ENCODE measurements at places on chromosomes 7 and 10.

GRCh38 chr10:119401671-119402395 is 140.7 kb downstream of the RGS10 start:
- DNase-seq = peak; percentile 95

DNA sequence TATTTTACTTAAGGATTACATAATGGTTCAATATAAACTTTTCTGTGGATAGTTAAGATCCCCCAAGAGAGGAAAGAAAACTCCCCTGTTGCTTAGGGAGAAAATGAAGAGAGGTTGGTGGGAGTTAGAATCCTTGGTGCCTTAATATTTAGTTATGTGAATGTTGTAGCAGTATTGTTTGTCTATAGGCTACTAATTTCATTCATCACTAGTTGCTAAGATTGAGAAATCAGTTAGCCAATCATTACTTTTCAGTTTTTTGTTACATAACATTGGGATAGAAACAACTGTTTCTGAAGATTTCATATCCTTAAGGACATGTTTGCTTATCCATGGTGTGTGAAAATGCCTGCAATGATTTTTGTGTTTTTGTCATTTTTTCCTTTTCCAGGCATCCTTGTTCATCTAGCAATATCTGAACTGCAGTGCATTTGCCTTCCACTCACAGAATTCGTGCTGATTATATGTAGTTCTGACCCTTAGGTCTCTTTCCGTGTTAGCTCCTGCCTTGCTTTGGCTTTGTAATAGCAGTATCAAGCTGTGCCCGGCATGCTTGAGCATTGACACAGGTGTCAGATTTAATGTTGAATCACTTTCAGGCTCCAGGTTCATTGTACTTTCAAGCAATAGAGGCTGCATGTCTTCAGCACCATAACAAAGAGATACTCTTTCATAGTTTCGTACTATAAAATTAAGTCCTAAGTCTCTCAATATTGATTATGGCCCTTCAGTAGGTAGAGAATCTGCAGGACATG is 85.0 kb downstream of the PODXL start:
- no peak for DNase-seq

GRCh38 chr7:137850571-137850970 is 3.8 kb upstream of the DGKI start:
- no peak for DNase-seq

- peak; percentile 12 for DNase-seq
Measured at GRCh38 chr10:125174360-125174759, 14.0 kb upstream of the CTBP2 start.

DNA sequence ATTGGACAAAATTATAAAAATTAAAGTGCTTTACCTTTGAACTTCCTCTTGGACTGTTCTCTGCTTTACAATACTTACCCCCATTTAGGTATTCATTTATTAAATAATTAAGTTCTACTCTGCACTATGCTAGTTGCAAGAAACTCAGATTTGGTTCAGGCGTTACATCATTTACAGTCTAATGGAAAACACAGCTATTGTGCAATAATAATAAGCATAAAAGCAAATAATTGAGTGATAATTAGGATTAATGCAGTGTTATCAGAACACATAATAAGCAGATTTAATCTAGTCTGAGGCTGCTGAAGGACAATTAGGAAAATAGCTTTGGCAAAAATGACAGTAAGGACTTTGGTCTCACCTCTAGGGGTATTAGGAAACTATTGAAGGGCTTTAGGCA is 493.2 kb upstream of the ADARB2 start:
- no peak for DNase-seq

DNA sequence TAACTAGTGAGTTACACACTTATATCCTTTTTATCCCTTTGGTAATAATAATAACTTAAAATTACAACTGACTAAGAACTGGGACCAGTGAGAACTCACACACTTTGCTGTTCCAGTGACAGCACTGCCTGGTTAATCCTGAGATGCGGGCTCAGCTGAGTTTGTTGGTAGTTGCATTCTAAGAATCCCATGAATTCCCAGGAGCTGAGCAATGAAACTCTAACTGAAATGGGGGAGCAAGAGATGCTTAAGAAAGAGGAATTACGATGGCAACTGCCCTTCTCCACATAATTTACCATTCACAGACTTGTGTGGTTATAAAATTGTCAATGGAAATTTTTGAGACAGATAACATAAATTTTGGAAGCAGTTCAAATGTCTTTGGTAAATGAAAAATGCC is 659.4 kb downstream of the MAGI2 start:
- no peak for DNase-seq

DNA sequence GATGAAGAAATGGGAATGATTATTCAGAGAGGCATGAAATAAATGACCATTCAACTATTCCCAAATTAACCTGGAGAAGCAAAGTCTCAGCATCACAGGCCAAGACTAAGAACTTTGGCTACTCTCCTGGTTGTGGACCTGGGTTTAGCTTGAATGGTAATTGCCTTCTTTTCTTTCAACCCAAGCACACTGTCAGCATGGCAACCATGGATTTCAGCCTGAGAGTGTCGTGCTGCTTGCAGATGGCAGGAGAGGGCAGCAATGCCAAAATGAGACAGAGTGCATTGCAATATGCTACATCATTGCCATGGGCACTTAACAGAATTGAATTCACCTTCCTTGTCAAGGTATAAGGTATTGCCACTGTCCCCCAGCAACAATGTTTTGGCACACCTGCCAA is 767.2 kb downstream of the REEP3 start:
- no peak for DNase-seq

DNA sequence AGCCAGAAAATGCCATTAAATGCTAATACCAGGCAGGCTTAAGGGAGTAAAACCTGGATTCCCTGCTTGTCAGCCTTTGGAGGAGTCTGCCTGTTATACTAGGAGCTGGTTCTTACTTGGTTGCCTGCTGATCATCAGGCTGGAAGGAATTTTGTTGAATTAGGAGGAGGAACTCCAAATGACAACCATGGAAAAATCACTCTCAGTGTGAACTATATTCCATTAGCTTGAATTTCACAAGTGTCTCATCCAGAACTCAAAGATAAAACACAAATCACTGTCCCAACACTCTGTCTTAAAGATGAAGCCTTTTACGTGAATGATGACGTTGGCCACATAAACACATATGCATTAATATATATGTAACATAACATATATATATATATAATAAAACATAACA is 238.9 kb upstream of the PLXDC2 start:
- DNase-seq = no peak

- peak; percentile 31 for DNase-seq
Measured at GRCh38 chr7:74199551-74200355, 10.1 kb upstream of the LAT2 start.

GRCh38 chr7:140506788-140507464 is 27.6 kb upstream of the MKRN1 start:
- peak; percentile 2 for DNase-seq

DNA sequence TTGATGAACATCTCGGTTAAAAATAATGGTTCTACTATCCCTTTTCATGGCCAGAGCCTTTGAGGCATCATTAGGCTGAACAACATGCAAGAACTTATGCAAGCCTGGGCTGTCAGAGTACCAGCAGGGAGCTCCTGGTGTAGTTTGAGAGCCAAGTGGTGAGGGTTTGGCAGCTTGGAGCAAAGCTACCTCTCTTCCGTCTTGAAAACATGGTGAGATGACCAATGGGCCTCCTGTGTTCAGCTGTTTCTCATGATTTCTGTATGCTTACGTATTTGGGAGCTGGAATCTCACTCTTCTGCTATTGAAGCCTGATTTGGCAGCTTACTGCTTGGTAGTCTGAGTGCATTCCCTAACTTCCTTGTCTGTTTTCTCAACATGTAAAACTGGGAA is 150.4 kb downstream of the CXCL12 start:
- no peak for DNase-seq

DNA sequence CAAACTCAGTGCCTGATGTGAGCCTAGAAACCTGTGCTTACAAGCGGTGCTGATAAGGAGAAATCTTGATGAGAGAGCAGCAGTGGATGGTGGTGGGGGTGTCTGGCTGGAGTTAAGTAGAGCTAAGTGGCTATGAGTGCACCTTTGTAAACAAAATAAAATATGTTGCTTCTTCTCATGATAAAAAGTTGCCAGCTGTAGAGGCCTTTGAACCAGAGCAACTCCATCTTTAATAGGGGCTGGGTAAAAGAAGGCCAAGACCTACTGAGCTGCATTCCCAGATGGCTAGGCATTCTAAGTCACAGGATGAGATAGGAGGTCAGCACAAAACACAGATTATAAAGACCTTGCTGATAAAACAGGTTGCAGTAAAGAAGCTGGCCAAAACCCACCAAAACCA is 107.6 kb upstream of the FAM3C start:
- no peak for DNase-seq

DNA sequence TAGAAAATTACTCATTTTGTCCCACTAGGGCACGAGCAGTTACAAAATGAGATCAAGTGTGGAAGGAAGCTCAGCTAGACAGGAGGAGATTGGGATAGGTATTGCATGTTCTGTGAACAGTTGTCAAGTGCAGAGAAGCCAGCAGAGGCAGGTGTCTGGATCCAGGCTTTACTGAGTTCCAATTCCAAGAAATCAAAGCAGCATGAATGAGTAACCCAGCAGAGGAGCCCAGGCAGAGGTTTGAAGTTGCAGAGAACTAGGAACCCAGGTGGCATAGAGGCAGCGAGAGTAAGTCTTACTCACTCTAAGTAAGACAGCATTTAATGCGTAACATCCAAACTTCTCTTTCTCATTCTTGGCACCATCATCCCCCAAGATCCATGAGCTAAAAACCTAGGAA is 11.8 kb downstream of the MRC1 start:
- DNase-seq = no peak

DNA sequence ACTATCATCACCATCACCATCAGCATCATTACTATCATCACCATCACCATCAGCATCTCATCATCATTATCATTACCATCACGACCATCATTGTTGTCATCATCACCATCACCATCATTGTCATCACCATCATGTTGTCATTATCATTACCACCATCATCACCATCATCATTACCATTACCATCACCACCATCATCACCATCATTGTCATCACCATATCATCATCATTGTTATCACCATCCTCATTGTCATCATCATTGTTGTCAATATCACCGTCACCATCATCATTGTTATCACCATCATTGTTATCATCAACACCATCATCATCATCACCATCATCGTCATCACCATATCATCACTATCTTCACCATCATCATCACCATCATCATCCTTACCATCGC is 124.3 kb downstream of the PTPRN2 start:
- no peak for DNase-seq

DNA sequence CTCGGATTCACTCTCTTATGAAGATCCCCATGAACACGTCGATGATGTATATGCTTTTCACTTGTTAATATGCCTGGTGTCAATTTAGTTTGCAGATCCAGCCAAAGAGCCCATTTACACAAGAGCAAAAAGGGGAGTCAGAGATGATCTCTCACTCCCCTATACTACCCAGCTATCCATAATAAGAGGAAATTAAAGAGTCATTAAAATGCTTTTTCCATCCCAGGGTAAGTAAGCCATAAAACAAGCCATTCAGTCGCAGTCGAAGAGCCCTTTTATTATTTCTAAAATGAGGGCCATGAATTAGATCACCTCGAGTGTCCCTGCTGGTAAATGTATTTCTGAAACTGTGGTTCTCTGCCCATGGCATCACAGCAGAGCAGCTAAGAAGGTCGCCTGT is 41.2 kb downstream of the CHCHD3 start:
- DNase-seq = no peak

DNA sequence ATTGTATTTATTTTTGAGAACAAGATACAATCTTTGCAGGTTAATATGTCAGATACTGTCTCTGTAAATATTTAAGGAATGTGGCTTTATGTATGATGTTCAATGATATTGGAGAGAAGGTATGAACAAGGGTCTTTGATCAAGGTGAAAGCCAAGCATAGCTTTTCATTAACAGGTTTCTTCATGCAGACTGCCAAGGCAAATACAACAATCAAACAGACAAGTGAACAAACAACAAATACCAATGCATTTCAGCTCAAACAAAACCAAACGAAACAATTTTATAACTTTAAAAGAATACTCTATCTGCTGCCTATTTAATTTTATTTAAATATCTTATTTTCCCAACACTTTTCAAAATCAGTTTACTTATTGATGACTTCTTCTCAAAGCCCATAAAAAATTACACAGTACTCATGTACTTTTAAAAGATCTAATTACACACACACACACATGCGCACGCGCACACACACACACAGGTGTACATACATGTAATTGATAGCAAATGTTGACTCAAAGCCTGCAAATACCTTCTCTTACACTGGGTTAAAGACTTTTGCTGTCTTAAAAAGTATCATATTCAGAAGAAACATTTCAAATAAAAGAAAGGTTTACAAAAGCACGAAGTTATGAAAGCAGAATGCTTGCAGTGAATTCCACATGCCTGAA is 201.1 kb upstream of the CCDC6 start:
- DNase-seq = no peak

- DNase-seq = no peak
Measured at GRCh38 chr7:131625817-131626372, 69.5 kb upstream of the PODXL start.

GRCh38 chr7:116786791-116787443 is 75.5 kb upstream of the CAPZA2 start:
- DNase-seq = peak; percentile 83

DNA sequence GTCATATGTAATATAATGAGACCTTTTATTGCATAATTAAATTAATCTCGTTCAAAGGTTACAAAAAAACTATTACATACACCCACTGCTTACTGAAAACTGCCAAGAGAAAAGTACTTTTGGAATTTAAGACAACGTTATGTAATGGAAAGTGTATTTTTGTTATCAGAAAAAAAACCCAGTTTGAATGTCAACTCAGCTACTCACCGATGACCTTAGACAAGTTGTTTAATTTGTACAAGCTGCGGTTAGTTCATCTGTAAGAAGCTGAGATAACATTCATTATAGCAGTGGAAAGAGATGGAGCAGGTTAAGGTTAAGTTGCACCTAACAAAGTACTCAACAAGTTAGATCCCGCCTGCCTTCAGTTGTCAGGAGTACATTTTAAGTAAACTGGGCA is 1.1 kb downstream of the PSMA2 start:
- no peak for DNase-seq

DNA sequence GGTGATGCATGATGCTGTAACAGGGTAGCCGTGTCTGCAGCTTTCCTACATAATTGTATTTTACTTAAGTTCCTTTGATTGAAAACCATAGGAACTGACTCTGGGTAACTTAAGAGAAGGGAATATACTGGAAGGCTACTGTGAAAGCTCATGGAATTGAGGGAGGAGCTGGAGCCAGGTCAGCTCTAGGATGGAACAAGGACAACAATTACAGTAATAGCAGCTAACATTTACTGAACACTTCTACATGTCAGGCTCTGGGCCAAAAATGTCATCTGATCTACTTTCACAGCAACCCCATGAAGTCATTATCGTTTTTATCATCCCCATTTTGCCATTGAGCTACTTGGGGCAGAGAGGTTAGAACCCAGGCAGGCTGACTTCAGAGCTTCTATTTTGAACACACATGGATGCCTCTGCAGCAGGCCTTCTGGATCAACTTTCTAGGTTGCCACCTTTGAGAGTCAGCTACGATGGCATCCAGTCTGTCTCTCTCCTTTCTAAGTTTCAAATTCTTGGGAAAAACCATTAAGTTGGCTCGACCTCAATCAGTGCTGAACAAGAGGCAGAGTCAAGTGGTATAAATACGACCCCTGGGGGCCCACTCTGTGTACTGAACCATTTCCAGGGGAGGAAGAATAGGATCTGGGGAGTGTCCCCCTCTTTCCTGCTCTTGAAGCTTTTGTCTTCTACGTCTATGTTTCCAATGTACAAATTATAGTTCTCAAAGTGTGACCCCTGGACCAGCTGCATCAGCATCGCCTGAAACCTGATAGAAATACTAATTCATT is 272.3 kb upstream of the PLPP4 start:
- no peak for DNase-seq

All from MV-4-11 (cell line).